ENCODE measurements at places on chromosomes 3 and 15. TPM values are rescaled to one million over a fixed set of nuclear protein-coding genes. Genes with fewer than 3 reads are reported as not detected.

GRCh38 chr3:195916291-195916690, 7.9 kb upstream of the TNK2 start:
- H3K27me3 ChIP-seq = no peaks in the 10 kb centered on the region
- DNase-seq = no peak
- H3K4me1 ChIP-seq = peaks cover 9% of the 10 kb centered on the region
- H3K27ac ChIP-seq = no peak overlapping the region

DNA sequence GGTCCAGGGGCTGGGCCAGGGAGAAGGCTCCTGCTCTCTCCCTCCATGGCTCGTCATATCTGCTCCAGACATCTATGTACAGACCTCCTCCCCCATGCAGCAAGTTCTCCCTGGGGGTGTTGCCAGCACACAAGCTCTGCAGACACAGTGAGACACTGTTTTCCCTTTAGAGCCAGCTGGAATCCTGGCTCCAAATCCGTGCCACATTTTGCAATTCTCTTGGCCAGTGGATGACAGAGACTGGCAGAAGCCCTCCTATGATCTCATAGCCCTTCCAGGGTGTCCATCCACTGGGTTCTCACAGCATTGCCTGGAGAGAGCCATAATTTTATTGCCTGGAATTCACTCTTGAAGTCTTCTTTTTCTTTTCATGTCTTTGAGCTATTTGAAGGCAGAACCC, 203.9 kb downstream of the TLE3 start:
- no peaks in the 10 kb centered on the region for H3K27me3 ChIP-seq
- no peak overlapping the region for H3K27ac ChIP-seq
- DNase-seq = no peak

GRCh38 chr3:133895208-133896001, at the start of gene RAB6B:
Gene RAB6B (minus strand): TSS chr3:133895882. CDS start chr3:133895466, 416 bp downstream.
- peak within 1 kb of the TSS; percentile 52 for H3K4me3 ChIP-seq
- no peak for DNase-seq
- H3K4me1 ChIP-seq = peaks cover 16% of the 10 kb centered on the region

- DNase-seq = no peak
- H3K36me3 ChIP-seq = no peaks in the 10 kb centered on the region
- peaks cover 4% of the 10 kb centered on the region for H3K27me3 ChIP-seq
- no peak overlapping the region for H3K27ac ChIP-seq
- H3K4me1 ChIP-seq = peaks cover 14% of the 10 kb centered on the region
- H3K4me3 ChIP-seq = no peak overlapping the region
These were observed 3.3 kb upstream of the CCDC174 start for GRCh38 chr3:14647976-14648955.

DNA sequence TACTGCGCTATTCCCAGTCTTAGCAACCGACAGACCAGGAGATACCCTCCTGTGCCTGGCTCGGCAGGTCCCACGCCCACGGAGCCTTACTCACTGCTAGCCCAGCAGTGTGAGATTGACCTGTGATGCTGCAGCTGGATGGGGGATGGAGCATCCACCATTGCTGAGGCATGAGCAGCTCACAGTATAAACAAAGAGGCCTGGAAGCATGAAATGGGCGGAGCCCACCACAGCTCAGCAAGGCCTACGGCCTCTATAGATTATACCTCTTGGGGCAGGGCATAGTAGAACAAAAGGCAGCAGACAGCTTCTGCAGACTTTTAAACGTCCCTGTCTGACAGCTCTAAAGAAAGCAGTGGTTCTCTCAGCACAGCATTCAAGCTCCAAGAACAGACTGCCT, 160.3 kb downstream of the ANXA2 start:
- no peaks in the 10 kb centered on the region for H3K36me3 ChIP-seq
- H3K27ac ChIP-seq = no peak overlapping the region
- H3K4me1 ChIP-seq = no peaks in the 10 kb centered on the region
- H3K27me3 ChIP-seq = no peaks in the 10 kb centered on the region
- H3K4me3 ChIP-seq = no peak overlapping the region

GRCh38 chr3:129534428-129535027, 6.1 kb downstream of the RHO start:
- H3K36me3 ChIP-seq = no peaks in the 10 kb centered on the region
- no peak for DNase-seq
- no peak overlapping the region for H3K4me3 ChIP-seq
- no peak overlapping the region for H3K27ac ChIP-seq
- H3K4me1 ChIP-seq = peaks cover 6% of the 10 kb centered on the region
- H3K27me3 ChIP-seq = no peaks in the 10 kb centered on the region

The DUOX2 gene
- total RNA-seq = 2.7 TPM

- DNase-seq = no peak
- no peaks in the 10 kb centered on the region for H3K27me3 ChIP-seq
- H3K4me3 ChIP-seq = no peak overlapping the region
- no peaks in the 10 kb centered on the region for H3K36me3 ChIP-seq
These were observed 184.6 kb downstream of the ATP10A start for GRCh38 chr15:25678500-25678855.

The FLNB gene
- total RNA-seq = 126 TPM

DNA sequence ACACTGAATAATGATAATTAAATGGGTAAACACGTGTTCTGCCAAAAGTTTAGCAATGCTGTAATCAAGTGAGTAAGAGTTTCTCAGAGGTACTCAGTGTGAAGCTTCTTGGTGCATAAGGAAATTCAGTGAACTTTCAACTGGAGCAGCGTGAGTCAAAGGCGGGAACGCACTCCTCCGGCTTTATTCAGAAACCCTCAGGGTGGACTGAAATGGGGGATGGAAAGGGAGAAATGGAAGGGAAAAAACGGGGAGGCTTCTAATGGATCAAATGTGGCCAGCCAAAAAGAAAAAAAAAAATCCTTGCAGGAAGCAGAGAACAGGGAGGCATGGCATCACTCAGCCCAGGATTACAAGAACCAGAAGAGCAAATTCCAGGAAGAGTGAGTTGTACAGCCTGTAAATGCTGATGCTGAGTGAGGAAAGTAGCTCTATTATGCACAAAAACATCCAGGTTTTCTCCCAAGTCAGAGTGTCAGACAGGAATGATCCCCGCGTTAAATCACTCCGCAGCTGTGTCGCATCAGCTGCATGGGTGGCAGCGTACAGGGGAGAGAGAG, 85.3 kb downstream of the ASB7 start:
- peaks cover 1% of the 10 kb centered on the region for H3K4me1 ChIP-seq
- H3K27me3 ChIP-seq = no peaks in the 10 kb centered on the region
- H3K4me3 ChIP-seq = no peak overlapping the region

- no peaks in the 10 kb centered on the region for H3K36me3 ChIP-seq
- no peaks in the 10 kb centered on the region for H3K27me3 ChIP-seq
- H3K4me3 ChIP-seq = no peak overlapping the region
- H3K27ac ChIP-seq = no peak overlapping the region
These were observed 370.0 kb upstream of the FRG2C start for GRCh38 chr3:75294124-75294523.

DNA sequence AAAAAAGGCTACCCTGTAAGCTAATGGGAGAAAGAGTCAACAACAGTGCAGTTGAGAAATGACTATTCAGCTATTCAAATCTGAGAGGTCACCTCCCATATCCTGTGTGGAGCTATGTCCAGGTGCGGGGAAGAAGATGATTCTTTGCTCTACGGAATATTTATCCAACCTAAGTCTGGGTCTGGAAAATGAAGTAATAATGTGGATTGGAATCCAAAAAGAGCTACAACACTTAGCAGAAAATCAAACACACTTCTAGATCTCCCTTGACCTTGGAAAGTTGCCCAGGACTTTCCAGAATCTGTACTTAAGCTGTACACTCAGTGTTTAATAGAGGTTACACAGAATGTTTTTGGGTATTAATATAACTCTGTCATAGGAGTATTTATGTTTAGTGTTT, 251.9 kb downstream of the NAALADL2 start:
- no peak overlapping the region for H3K4me3 ChIP-seq
- no peaks in the 10 kb centered on the region for H3K36me3 ChIP-seq
- no peaks in the 10 kb centered on the region for H3K4me1 ChIP-seq
- no peak overlapping the region for H3K27ac ChIP-seq
- H3K27me3 ChIP-seq = no peaks in the 10 kb centered on the region
- no peak for DNase-seq

DNA sequence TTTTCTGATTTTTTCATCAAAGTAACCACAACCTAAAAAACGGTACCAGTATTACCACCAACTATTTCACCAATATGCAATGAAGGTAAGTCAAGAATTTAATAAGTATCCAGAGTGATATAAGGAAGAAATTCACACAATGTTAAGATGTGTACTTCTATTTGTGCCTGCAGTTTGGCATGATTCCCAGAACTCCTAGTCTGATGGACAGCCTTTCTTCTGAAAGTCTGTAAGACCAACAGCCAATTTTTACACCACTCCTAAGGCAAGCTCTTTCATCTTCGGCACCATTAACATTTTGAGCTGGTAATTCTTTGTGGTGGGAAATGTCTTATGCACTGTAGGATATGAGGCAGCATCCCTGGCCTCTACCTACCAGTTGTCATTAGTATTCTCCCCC, 108.3 kb downstream of the VPS13C start:
- H3K27ac ChIP-seq = no peak overlapping the region
- DNase-seq = no peak
- no peaks in the 10 kb centered on the region for H3K27me3 ChIP-seq

- H3K27ac ChIP-seq = no peak overlapping the region
- H3K27me3 ChIP-seq = no peaks in the 10 kb centered on the region
- DNase-seq = no peak
- no peak overlapping the region for H3K4me3 ChIP-seq
- H3K4me1 ChIP-seq = no peaks in the 10 kb centered on the region
- no peaks in the 10 kb centered on the region for H3K36me3 ChIP-seq
These were observed 304.4 kb downstream of the FGF12 start for GRCh38 chr3:192422997-192423342.

The GOLGA8N gene
- 7.4 TPM for total RNA-seq

- no peaks in the 10 kb centered on the region for H3K36me3 ChIP-seq
These were observed 23.7 kb downstream of the TPM1 start for GRCh38 chr15:63066272-63066671.

DNA sequence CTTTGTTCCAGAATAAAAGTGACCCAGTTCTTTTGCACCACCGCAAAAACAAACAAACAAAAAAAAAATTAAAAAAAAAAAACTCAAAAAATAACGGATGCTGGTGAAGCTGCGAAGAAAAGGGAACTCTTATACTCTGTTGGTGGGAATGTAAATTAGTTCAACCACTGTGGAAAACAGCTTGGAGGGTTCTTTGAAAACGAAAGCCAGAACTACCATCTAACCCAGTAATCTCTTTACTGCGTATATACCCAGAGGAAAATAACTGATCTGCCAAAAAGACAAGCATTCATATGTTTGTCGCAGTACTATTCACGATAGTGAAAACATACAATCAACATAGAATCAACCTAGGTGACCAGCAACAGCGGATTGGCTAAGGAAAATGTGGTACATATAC, 298.9 kb upstream of the CBLB start:
- H3K27me3 ChIP-seq = no peaks in the 10 kb centered on the region
- H3K27ac ChIP-seq = no peak overlapping the region
- peaks cover 4% of the 10 kb centered on the region for H3K4me1 ChIP-seq
- no peak overlapping the region for H3K4me3 ChIP-seq
- H3K36me3 ChIP-seq = no peaks in the 10 kb centered on the region

DNA sequence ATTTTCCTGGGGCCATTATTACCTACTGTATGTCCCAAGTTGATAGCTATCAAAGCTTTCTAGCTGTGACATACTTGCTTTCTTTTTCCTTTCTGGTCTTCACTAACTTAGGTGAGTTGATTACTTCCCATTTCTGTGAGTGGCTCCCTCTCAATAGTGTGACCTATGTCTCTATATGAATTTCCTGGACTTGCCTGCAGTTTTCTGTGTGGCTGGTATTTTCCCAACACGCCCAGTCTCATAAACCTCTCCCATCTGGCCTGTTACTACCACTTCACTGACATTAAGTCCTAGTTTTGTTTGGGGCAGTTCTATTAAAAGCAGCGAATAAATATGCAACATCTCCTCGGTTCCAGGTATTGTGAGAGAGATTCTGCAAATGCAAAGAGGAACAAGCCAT, 671.2 kb downstream of the SI start:
- H3K27ac ChIP-seq = no peak overlapping the region
- no peaks in the 10 kb centered on the region for H3K27me3 ChIP-seq
- no peak for DNase-seq
- H3K36me3 ChIP-seq = no peaks in the 10 kb centered on the region

DNA sequence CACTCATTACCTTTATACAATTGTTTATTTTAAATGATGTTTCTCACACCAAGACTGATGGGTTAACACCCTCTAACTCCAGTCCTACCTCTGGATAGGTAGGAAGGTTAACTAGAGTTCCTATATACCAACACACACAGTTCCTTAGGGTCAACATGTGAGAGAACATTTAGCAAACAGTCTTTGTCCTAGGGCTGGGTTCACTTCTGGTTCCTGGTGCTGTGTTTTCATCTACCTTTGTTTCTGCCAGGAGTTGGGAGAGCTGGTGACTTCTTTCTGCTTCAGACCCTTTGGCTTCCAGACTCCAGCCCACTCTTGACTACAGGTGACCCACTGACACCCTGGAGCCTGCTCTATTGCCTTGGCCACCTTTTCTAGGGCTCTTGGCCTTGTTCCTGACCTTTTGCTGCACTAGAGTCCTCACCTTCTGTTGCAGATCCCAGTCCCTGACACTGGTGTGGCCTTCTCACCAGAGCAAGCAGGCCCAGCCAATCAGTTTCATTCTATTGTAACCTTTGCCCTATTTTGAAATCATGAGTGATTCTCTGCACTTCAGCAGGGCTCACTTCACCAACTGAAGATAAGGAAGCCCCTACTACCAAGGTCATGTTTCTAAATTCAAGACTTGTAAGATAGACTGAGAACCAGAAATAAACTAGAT, 50.0 kb upstream of the SECISBP2L start:
- H3K4me3 ChIP-seq = no peak overlapping the region
- no peaks in the 10 kb centered on the region for H3K4me1 ChIP-seq
- peaks cover 4% of the 10 kb centered on the region for H3K36me3 ChIP-seq
- H3K27ac ChIP-seq = no peak overlapping the region
- no peaks in the 10 kb centered on the region for H3K27me3 ChIP-seq

GRCh38 chr3:40079847-40080240, 229.7 kb upstream of the EIF1B start:
- DNase-seq = no peak
- no peak overlapping the region for H3K27ac ChIP-seq
- no peaks in the 10 kb centered on the region for H3K4me1 ChIP-seq
- H3K4me3 ChIP-seq = no peak overlapping the region
- no peaks in the 10 kb centered on the region for H3K36me3 ChIP-seq

- no peaks in the 10 kb centered on the region for H3K27me3 ChIP-seq
- no peaks in the 10 kb centered on the region for H3K4me1 ChIP-seq
These were observed 375.9 kb upstream of the NAALADL2 start for GRCh38 chr3:174483254-174483653.

- no peak overlapping the region for H3K4me3 ChIP-seq
- no peak overlapping the region for H3K27ac ChIP-seq
- no peaks in the 10 kb centered on the region for H3K36me3 ChIP-seq
- no peak for DNase-seq
These were observed 31.4 kb upstream of the PRTG start for GRCh38 chr15:55774113-55774970.

GRCh38 chr3:160006282-160007163, 17.9 kb downstream of the IL12A start:
- no peaks in the 10 kb centered on the region for H3K4me1 ChIP-seq
- no peaks in the 10 kb centered on the region for H3K27me3 ChIP-seq
- DNase-seq = no peak
- H3K27ac ChIP-seq = no peak overlapping the region
- no peak overlapping the region for H3K4me3 ChIP-seq
- no peaks in the 10 kb centered on the region for H3K36me3 ChIP-seq

Measured in left lung (tissue), 14 donors.